ENCODE measurements at places on chromosomes 5 and 9.

GRCh38 chr9:137544176-137544760, 5.9 kb downstream of the PNPLA7 start:
- DNase-seq, result no peak

- no peak for DNase-seq
These were observed 6.3 kb downstream of the PDE4D start for GRCh38 chr5:59887274-59887673.

DNA sequence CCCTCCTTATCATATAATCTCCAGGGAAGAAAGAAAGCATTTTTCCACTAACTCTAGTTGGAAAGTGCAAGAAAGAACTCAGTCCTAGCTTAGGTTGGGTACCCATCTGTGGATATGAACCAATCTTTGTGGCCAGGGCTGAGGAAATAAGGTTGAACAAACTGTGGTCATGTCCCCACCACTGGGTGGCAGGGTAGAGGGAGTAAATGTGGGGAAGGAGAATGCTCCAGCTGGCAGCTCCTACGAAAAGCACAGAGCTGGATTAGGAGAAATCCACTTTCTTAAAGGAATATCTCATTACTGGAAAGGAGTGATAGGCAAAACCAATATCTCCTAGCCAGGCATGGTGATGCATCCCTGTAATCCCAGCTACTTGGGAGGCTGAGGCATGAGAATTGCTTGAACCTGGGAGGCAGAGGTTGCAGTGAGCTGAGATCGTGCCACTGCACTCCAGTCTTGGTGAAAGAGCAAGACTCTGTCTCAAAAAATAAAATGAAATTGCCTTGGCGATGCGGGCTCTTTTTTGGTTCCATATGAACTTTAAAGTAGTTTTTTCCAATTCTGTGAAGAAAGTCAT, 175.1 kb downstream of the CCDC192 start:
- DNase-seq, result no peak

DNA sequence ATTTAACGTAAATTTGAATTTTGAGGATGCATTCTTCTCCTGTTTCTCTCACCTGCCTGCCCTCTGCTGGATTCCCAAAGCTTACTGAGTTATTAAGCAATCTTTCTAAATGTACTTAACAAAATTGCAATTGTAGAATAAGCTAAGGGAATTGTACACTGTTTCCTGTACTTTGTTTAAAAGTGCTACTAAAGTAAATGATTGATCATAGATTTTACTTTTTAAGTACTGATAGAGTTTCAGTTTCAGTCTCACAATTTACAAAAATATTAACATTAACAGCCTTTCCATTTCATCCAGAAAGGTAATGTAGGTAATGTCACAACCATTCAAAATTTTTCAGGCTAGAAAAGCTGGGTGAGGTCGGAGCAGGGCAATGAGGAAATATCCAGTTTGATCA, 4.8 kb upstream of the RANBP17 start:
- no peak for DNase-seq

DNA sequence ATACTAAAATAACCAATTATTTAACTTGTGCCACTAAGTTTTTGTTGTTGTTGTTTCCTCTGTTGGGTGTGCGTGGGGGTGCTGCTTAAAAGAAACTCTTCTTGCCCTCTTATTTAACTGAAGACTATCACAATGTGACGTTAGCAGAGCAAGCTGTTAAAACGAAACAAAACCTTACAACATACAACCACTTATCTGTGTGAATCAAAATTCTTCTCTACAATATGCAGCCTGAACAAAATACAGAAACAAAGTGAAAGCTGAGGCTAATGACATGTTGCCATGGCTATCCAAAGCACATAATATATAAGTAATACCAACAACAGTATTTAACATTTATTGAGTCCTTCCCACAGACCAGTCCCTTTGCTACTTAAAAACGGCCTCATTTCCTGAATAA, 291.0 kb downstream of the FBXL17 start:
- no peak for DNase-seq
